HuH-7.5 (cell line): ENCODE measurements at places on chromosomes 12 and 14.

DNA sequence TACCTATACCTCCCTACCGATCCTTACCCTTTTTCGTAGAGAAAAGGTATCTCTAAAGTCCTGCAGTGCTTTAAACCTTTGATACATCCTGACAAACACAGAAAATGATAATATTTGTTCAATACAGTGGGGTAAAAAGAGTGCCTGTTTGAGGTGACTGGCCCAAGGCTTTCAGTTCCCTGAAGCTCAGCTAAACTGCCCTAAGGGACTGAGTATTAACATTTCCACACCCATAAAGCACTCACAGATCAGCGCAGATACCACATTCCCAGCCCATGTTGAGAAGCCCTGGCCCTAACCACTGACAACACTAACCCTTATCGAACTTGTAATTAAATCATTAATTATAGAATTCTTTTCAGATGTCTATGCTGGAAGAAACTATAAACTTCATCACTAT is 108.7 kb downstream of the DIP2B start:
- DNase-seq: no peak

DNA sequence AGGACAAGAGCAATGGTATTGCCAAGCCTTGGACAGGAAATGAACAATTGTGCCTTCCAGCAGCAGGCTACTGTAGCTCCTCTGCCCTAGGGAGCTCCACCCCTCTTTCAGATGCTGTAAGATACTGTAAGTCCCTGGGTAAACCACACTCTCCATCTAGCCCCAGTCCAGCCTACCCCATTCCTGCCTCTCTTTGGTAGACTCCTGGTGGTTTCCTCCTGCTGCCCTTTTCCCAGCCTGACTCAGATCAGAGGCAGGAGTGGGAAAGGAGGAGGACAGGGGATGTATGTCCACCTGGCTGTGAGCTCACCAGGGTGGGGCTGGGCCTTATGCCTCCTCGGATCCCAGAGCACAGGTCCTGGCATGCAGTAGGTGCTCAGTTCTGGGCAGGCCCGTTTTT is 174.6 kb downstream of the ESRRB start:
- no peak for DNase-seq

GRCh38 chr12:11808931-11809330 is 159.5 kb downstream of the ETV6 start:
- DNase-seq: no peak

DNA sequence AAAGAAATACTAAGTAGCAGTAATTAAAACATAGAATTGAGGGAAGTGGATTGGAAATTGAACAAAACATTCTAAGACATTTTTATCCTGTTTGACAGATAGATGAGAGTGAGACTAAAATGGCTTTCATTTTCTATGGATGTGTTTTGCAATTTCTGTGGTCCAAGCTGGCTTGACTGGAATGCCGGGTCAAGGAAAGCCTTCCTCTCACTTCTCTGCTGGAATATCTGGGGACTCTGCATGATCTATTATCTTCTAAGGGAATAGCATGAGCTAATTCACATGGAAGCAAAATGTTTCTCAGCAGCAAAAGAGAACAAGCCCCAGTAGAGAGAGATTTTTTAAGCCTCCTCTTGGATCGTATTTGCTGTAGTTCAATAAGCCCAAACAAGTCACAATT is 407.9 kb upstream of the ATXN7L3B start:
- DNase-seq: no peak

DNA sequence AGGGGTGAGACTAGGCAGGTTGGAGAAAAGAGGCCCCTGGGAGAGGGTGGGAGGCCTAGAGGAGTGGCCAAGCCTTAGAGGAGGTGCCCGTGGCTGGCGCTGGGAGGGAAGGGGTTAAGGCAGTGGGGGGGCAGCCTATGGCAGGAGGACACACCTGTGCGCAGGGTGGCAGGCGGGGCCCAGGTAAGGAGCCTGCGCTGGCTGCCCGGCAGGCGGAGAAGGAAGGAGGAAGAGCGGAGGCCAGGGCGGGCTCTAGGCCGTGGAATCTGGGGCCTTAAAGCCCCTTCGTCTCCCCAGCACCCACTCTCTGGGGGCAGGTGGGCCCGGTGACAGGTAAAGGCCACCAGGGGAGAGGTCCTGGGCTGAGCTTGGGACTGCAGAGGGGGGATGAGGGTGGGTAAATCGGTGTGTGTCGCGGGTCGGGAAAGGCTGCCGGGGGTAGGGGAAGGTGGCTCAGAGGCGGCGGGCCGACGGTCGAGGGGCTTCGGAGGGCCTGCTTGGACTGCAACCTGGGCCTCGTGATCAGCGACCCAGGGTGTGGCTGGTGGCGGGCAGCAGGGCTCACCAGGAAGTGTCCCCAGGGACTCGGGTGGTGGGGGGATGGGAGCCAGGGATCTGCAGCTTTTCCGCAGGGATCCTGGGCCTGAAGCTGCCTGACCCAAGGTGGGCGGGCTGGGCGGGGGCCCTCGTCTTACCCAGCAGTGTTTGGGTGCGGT is 7.3 kb downstream of the PHB2 start:
- no peak for DNase-seq

GRCh38 chr12:88188180-88188579 is 46.1 kb downstream of the TMTC3 start:
- DNase-seq: no peak

DNA sequence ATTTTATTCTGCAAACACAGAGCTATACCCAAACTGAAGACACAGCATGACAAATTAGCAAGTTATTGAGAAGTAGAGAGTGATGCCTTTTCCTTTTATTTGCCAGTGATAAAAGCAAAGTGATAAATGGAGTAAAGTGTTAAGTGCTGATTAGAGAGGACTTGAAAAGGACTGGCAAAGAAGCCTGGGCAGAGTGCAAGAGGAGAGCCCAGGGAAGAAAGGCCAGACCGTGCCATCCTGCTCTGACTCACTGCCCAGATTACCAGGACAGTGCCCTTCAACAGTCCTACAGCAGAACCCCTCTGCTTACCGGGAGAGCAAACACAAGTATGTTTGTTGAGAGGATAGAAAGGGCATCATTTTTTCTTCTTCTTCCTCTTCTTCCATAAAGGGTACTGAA is 106.5 kb downstream of the ETV6 start:
- DNase-seq: no peak

- DNase-seq: no peak
These were observed 2.7 kb downstream of the TTC6 start for GRCh38 chr14:37597914-37598746.

GRCh38 chr12:110073049-110073831 is 24.9 kb upstream of the C12orf76 start:
- DNase-seq: no peak

GRCh38 chr12:99600388-99600787 is 47.2 kb upstream of the GARIN6 start:
- DNase-seq: no peak

DNA sequence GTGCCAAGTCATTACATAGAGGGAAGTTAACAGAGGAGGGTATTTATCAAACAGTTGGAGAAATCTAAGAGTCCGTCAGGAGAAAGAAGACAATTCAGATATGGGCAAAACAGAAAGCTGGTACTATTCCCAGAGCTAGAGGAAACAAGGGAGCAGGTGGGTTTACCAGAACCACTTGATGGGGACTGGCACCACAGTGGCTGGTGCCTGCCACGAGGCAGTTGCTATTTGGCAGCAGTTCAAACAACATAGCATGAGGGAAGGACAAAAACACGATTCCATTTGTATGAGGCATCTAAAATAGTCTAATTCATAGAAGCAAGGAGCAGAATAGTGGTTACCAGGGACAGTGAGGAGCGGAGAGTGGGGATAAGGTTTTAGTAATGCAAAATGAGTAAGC is 24.6 kb upstream of the KLRD1 start:
- DNase-seq: no peak

DNA sequence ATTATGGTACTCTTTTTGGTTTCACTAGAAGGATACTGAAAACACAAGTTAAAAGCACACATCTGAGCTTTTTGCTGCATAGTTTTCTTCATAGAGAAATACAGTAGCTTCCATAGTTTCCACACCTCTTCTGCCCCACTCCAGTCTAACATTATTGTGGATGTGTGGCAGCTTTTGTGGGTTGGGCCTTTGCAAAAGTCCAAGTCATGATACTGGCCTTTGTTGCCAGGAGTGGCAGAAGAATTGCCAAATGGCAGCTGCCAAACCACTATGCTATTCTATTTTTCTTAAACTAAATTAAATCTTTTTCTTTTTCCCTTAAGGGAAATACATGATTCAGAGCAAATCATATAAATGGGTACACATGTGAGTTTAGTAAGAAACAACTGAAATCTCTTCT is 114.8 kb downstream of the PLEKHA5 start:
- DNase-seq: no peak

GRCh38 chr14:68630081-68630571 is 162.7 kb downstream of the ZFP36L1 start:
- DNase-seq: no peak

DNA sequence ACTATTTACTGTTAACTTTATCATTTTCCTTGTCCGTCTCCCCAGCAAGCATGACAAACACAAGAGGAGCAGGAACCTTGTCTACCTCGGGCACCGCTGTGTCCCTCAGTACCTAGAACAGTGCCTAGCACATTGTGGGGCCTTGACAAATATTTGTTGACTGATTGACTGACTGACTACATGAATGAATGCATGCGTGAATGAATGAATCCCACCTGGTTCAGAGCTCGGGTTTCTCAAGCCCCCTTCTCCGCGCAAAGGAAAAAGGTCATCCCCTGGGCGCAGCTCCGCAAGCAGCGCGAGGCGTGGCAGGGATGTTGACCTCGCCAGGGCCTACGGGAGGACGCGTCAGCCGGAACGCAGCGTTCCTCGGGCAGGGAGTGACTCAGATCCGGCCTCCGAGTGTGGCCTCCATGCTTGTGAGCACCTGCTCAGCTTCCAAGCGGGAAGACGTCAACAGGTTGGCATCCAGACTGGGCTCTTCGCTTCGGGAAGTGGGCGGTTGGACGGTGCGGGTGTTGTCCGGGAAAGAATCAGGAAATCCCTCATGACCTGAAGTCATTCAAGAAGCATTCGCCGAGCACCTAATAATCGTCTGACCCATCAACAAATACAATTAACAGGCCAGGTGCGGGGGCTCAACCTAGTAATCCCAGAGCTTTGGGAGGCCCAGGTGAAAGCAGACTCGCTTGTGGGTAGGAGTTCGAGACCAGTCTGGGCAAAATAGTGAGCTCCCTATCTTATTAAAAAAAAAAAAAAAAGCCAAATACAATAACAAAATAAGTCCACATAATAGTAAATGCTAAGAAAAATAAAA is 13.9 kb upstream of the UBC start:
- DNase-seq: no peak

- no peak for DNase-seq
These were observed 768.5 kb downstream of the DIO2 start for GRCh38 chr14:79442786-79443185.

GRCh38 chr14:69012256-69012953 is 33.3 kb upstream of the ACTN1 start:
- DNase-seq: no peak

DNA sequence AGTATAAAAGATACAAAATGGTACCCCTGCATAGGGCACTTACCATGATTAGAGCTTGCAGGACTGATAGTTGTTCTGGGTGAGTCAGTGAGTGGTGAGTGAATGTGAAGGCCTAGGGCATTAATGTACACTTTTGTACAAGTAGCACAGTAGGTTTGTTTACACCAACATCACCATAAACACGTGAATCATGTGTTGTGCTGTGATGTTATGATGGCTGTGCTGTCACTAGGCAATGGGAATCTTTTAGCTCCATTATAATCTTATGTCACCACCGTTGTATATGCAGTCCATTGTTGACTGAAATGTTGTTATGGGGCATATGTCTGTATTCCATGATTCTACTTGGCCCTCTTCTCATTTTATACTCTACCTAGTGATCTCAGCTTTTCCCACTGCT is 11.8 kb downstream of the NUBPL start:
- no peak for DNase-seq

- no peak for DNase-seq
These were observed 180.0 kb downstream of the NPAS3 start for GRCh38 chr14:33118668-33119067.

DNA sequence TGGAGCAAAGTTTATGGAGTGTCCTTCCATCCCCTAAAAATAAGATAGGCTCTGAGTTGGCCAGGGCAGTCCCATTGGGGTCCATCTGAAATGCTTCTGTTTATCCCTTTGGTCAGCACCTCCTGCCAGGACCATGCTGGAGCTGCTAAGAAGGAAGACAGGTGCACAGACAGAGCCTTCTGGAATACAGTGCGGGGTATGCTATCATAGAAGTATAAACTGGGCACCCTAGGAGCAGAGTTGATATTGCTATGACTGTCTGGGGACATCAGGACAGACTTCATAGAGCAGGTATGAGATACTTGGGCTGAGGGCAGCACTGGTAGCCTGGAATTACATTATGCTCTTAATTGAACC is 170.4 kb upstream of the HIF1A start:
- DNase-seq: no peak

- DNase-seq: no peak
These were observed 240.0 kb downstream of the DIO2 start for GRCh38 chr14:79971330-79971729.
